ENCODE measurements at places on chromosomes 3 and 15. TPM values are rescaled to one million over a fixed set of nuclear protein-coding genes. Genes with fewer than 3 reads are reported as not detected.

- no peak overlapping the region for H3K4me3 ChIP-seq
- no peaks in the 10 kb centered on the region for H3K36me3 ChIP-seq
- no peaks in the 10 kb centered on the region for H3K27me3 ChIP-seq
- DNase-seq: no peak
Measured at GRCh38 chr3:71713041-71713440, 12.2 kb downstream of the EIF4E3 start.

GRCh38 chr3:194577986-194578905, 55.0 kb downstream of the TMEM44 start:
- no peak for DNase-seq
- H3K27ac ChIP-seq: no peak overlapping the region
- no peaks in the 10 kb centered on the region for H3K36me3 ChIP-seq
- H3K4me3 ChIP-seq: no peak overlapping the region

DNA sequence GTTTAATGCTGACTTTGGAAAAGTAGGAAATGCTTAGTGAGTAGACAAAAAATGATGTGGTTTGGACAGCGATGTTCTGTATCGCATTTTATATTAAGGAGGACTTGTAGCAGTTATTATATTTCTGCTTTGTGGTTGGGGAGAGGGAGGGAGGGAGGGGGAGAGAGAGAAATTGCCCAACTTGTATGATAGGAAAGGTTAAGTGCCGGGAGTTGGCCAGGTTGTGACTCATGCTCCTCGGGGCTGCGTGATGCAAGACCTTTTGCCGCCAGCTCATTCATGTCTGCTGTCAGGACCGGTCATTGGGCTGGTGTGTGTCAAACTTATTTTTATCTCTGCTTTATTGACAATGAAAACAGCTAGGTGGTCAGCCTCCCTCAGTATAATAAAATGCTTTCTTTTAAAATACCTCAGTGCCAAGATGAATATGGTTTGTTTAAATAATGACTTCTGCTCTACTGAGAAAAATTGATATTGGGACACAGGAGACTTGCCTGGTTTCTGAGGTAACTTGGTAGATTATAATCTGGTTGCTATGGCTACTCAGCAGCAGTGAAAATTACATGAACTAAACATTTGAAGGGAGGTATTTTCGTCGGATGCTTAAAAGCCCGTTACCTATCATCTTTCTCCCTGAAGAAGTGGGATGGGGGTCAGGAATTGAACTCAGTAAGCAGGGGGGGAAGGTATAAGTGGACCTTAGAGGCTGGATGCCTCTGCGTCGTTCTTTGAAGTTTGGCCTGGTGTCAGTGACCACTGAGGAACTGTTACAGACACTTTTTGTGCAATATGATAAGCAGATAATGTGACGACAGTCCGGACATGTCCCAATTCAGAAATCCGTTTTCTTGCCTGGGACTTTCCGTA, 90.7 kb downstream of the FNDC3B start:
- no peak for DNase-seq
- no peak overlapping the region for H3K4me3 ChIP-seq
- no peaks in the 10 kb centered on the region for H3K4me1 ChIP-seq
- H3K27ac ChIP-seq: no peak overlapping the region

The CMTM8 gene
- 13.6 TPM for total RNA-seq

The QRICH1 gene
- 184 TPM for total RNA-seq
